ENCODE measurements at places on chromosomes 5 and 9. TPM values are rescaled to one million over a fixed set of nuclear protein-coding genes. Genes with fewer than 3 reads are reported as not detected.

Gene CTXN3
- 5.4 TPM for total RNA-seq

Gene PALM2AKAP2
- 1.2 TPM for total RNA-seq

Gene ACOT12
- total RNA-seq, result not detected

Gene MLLT3
- 25.2 TPM for total RNA-seq

Gene PCDHGB6
- 60.0 TPM for total RNA-seq

Gene GRIA1
- 21.9 TPM for total RNA-seq

Gene BARX1
- 0.51 TPM for total RNA-seq

Gene NTNG2
- total RNA-seq, result 0.38 TPM

Gene TMOD1
- 0.41 TPM for total RNA-seq

Gene OR1L8
- 0.13 TPM for total RNA-seq

Gene PKD2L2
- total RNA-seq, result not detected

Gene HRCT1
- 0.87 TPM for total RNA-seq

Gene GLRA1
- not detected for total RNA-seq

Gene ZNF366
- total RNA-seq, result 23.3 TPM

Gene IGIP
- total RNA-seq, result 1.3 TPM

Gene FCN2
- total RNA-seq, result not detected

Gene FAM153A
- not detected for total RNA-seq

Gene IL33
- 0.31 TPM for total RNA-seq

Gene GABRA6
- not detected for total RNA-seq

Gene LECT2
- not detected for total RNA-seq

Gene PTGES
- 0.15 TPM for total RNA-seq

Gene SPOCK1
- total RNA-seq, result 8.7 TPM

Gene KCNN2
- total RNA-seq, result 2.4 TPM

All from endothelial cell (in vitro differentiated cells).